ENCODE measurements at places on chromosomes 16 and 17.

- no peak for DNase-seq
These were observed 310.3 kb upstream of the CCL2 start for GRCh38 chr17:33944826-33945225.

- DNase-seq: no peak
These were observed 21.6 kb downstream of the TK2 start for GRCh38 chr16:66528294-66528693.

DNA sequence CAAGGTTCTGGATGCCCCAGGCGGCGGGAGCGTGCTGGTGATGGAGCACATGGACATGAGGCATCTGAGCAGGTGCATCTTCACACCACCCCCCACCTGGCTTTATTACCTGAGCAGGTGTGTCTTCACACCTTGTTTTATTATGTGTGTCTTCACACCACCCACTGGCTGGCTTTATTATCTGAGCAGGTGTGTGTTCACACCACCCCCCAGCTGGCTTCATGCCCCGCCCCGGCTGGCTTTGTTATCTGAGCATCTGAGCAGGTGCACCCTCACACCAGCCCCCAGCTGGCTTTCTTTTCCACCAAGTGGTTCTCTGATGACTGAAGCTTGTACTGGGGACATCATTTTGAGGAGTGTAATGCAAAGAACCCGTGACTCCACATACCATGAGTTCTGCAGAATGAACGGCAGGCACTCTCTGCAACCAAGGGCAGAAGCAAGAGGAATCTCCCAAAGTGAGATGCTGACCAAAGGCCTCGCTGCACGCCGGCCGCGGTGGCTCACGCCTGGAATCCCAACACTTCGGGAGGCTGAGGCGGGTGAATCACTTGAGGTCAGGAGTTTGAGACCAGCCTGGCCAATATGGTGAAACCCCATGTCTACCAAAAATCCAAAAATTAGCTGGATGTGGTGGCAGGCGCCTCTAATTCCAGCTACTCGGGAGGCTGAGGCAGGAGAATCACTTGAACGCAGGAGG, 2.6 kb downstream of the FN3KRP start:
- DNase-seq: no peak

DNA sequence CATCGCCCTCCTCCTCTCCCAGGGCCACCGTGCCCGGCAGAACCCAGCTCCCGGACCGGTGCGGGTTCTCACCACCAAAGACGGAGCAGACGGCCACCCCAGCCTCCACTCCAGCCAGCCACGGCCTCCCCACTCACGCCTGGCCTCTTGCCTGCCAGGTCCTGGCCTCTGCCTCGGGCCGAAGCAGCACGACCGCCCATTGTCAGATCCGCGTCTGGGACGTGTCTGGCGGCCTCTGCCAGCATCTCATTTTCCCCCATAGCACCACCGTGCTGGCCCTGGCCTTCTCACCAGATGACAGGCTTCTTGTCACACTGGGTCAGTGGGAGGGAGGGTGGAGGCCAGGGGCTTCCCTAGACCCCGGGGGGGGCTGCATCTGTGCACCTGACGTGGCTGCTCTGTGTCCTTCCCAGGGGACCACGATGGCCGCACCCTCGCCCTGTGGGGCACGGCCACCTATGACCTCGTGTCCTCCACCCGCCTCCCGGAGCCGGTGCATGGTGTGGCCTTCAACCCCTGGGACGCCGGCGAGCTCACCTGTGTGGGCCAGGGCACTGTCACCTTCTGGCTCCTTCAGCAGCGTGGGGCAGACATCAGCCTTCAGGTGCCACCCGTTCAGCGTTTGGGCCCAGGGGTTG, 6.6 kb upstream of the RHOT2 start:
- DNase-seq: no peak

GRCh38 chr16:11409398-11409797, 64.1 kb downstream of the RMI2 start:
- no peak for DNase-seq

DNA sequence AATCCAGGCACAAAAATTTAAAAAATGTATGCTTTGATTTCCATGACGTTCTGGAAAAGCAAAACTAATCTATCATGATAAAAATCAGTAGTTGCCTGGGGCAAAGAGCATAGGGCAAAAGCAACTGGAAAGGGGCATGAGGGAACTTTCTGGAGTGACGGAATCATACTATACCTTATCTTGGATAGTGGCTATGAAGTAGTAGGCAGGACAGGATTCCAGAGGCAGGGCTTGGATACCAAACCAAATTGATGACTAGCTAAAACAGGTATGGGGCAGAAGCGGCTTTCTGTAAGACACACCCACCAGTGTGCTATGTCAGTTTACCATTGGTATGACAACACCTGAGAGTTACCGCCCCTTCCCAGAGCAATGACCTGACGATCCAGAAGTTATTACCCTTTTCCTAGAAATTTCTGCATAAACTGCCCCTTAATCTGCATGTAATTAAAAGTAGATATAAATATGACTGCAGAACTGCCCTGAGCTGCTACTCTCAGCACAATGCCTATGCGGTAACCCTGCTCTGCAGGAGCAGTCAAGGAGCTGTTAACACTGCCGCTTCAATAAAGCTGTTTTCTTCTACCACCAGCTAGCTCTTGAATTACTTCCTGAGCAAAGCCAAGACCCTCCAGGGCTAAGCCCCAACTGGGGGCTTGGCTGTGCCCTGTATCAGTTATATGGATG, 56.7 kb downstream of the CFDP1 start:
- DNase-seq: no peak

DNA sequence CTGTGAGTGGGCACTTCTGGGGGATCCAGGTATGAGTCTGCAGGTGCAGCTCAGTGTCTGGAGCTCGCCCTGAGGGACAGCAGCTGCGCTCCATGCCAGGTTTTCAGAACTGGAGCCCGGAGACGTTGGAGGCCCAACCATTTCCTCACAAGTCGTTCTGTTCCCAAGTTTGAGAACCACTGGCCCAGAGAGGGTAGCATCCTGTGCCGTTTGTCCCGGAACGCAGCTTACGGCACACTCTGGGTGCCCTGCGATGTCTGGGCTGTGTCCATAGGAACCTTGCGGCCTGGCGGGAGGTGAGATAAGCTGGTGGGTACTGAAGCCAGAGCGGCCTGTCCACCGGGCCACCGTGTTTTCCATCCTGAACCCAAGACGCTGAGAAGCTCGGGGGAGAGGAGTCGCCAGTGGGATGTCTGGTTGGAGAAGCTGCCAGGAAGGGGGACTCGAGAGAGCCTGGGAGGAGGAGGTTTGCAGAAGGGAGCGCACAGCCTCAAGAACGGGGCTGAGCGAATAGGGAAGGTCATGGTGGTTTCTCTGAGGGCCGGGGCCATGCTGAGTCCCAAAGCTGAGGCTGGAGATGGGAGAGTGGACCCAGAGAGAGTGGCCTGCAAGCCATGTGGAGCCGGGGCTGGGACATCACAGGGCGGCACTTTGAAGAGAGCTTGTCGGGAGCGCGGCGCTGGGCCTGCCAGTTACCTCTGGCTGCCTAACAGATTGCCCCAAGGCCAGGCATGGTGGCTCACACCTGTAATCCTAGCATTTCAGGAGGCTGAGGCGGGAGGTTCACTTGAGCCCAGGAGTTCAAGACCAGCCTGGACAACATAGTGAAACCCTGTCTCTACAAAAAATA, 211.0 kb upstream of the GSE1 start:
- DNase-seq: no peak

DNA sequence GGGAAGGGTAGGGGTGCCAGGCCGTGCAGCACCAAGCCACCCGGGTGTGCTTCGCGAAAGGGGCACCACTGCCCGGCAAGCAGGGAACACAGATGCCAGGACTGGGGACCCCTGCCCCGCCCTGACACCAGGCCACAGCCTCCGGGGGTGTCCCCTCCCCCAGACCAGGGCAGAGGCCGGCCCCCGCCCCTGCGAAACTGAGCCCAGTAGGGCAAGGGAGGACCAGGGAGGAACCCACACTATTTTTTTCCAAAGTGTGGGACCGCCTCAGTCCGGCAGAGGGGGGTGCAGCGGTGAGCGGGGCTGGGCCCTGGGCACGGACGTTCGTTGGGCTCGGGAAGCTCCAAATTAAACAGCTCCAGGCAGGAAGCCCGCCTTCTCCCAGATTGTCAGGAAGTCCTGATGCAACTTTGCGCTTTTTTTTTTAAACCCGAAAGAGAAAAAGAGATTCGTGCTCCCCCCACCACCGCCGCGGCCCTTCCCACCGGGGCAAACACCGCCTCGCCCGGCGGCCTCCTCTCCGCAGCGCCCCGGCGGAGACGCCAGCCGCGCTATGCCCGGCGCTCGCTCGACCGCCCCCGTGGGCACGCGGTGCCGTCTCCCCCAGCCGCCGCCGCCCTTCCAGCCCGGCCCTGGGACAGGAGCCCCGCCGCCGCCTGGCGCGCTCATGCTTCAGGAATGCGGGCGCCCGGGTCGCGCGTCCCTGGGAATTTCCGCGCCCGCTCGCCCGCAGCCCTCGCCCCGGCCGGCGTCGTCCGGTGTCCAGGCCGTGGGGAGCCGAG, 755 bp downstream of the PIEZO1 start:
- DNase-seq: no peak

- no peak for DNase-seq
These were observed 934 bp upstream of the AOC2 start for GRCh38 chr17:42843358-42843934.

DNA sequence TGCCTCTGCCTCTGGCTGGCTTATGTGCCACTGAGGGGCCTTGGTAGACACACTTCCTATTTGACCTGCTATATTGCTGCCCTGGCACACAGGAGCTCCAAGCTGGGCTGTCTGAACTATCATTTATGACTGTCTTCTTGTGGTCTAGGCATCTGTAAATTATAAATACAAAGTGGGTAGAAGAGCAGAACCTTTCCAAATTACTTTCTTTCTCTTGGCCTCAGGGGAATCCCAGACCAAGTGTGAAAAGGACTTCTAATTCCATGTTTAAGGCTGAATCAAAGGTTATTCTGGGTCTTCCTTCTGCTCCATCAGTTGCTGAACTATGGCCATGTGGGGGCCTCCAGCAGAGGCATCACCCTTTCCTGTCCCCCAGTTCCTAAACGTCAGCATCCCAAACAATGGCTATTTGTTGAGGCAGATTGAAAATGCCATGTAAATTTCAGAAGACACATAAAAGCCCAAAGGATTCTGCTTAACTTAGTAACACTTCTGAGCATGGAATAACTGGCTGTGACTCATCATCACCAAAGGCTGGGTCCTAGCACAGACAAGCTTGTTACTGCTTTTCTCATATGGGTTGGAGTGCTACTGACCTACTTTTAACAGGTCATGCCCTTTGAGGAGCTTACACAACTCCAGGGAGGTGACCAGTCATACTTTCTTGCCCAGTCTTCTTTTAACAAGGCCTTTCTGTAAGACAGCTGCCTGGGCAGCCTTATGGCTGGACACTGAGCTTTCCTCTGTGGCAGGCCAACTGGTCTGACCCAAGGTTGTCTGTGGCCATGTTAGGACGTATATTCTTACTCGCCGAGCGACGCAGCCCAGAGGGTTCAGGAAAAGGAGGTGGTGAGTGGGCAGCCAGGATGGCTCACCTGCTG, 154.8 kb downstream of the VPS53 start:
- no peak for DNase-seq

- no peak for DNase-seq
These were observed 567 bp upstream of the MT3 start for GRCh38 chr16:56588781-56589140.

DNA sequence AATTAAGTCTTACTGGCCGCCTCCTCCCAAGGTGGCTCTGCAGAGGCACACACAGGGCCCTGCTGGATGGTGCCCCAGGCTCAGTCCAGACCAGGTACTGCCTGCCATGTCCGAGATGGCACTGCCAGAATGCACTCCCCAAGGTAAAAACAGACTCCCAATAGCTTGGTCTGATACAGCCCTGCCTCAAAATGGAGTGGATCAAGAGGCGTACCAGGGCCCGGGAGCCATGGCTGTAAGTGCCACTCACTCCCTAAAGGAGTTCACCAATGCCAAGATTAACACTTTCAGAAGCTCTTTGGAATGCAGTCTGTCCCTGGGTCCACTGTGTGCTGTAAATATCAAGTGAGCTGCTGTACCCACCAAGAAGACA, 576 bp upstream of the MYO18A start:
- DNase-seq: no peak

DNA sequence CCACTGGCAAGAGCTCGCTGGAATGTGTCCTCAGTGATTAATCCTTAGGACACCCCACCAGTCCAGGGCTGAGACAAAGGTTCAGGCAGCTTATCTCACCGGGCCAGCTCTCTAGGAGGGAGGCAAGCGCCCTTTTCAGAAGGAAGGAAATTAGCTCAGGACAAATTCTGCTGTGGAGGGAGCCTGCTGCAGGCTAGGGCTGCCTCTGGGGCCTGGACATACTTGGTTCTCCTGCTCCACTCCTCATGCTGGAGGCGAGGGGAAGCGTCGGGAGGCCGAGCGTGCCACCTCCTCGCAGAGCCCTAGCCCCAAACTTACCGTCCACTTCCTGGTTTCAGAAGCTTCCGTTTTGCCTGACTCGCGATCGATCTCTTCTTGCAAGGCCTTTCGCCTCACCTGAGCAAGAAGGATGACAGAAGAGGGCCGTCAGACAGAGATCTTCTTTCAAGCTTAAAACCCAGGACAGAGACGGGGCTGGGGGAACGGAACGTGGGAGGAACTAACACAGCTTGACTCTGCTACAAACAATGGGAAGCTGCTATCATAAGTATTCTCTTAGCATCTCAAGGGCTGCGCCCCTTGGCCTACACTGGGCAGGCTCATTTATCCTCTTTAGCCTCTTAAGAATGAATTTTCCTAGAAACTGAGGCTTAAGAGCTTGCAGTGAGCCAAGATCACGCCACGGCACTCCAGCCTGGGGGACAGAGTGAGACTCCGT, 7.7 kb downstream of the KNOP1 start:
- DNase-seq: peak; percentile 55

- no peak for DNase-seq
These were observed 6.1 kb downstream of the ZG16 start for GRCh38 chr16:29784157-29784556.

- DNase-seq: no peak
These were observed 1.5 kb downstream of the CNP start for GRCh38 chr17:41967921-41968578.

- peak; percentile 52 for DNase-seq
These were observed 11.4 kb downstream of the CCR7 start for GRCh38 chr17:40553694-40554534.

DNA sequence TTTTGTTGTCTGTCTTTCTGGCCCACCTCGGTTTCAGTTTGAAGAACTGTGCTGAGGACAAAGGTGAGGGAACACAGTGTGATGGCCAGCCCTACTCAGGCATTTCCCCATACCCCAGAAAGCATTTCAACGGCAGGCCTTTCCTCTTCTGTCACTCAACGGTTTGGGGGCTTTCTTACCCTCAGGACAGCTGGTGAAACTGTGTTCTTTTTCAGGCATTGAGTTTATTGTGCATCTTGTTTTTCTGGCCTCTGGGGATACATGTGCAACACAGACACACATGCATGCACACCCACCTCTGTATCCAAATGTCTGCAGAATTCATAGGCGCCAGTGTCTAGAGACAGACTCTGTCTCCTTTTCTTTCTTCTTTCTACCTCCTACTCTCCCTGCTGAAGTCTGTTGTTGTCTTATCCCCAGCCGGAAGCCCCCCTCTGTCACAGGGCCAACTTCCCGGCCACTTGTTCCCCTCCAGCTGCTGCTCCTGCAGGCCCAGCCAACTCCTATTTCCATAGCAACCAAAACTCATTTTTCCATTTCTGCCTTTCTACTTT, 17.0 kb downstream of the CHD9 start:
- no peak for DNase-seq

GRCh38 chr17:64388961-64389565, 1.6 kb downstream of the PECAM1 start:
- no peak for DNase-seq

- DNase-seq: no peak
These were observed 62.9 kb upstream of the MGAT5B start for GRCh38 chr17:76805319-76805718.

- no peak for DNase-seq
These were observed 89.8 kb upstream of the TMEM97 start for GRCh38 chr17:28228986-28229729.
